ENCODE measurements at places on chromosomes 12 and 14.

GRCh38 chr14:87615047-87615446 lies 377.9 kb downstream of the GALC start:
- DNase-seq: no peak

DNA sequence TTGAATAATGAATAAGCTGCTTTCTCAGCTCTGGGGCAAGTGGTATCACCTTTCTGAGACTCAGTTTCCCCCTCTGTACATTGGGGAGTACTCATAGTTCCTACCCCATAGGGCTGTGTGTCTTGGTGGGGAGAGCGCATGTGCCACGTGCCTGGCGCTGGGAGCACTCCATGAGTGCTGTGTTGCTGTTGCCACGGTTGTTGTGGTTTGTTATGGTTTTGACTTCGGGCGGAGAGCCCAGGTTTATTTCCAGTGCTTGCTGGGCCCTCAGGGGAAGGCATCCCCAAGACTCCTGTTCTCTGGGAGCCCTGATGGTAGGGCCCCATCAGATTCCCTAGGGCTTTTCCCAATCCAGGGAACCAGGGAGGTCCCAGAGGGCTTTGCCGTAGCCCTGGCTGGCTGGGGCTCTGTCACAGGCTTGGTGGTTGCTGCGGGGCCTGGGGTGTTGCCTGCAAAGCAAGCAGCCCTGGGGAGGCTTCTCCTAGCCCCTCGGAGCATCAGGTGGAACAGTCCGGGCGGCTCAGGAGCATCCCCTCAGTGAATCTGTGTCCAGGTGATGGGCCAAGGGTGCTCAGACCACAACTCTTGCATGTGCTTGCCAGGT lies 18.6 kb downstream of the SH2B3 start:
- no peak for DNase-seq

GRCh38 chr14:94019329-94019728 lies 6.8 kb upstream of the OTUB2 start:
- no peak for DNase-seq

DNA sequence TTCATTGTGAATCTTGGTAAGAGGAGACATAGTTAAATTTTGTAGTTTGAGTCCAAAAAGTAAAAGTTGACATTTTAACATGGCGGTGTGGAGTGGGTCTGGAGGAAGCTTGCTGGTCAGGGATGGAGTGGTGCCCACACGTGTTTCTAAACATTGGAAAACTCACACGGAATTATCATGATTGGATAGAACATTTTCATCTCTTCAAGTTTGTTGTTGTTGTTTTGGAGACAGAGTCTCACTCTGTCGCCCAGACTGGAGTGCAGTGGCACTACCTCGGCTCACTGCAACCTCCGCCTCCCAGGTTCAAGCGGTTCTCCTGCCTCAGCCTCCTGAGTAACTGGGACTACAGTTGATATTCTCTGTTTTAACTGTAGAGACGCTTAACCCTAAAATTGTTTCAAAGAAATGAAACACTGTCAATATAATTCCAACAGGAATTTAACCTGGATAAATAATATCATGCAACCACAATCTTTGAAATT lies 502 bp upstream of the MBIP start:
- no peak for DNase-seq

Measured in COR-L47 (cell line).